ENCODE measurements at places on chromosomes 2 and 18. TPM values are rescaled to one million over a fixed set of nuclear protein-coding genes. Genes with fewer than 3 reads are reported as not detected.

Gene CACNB4
- 7.2 TPM for total RNA-seq

DNA sequence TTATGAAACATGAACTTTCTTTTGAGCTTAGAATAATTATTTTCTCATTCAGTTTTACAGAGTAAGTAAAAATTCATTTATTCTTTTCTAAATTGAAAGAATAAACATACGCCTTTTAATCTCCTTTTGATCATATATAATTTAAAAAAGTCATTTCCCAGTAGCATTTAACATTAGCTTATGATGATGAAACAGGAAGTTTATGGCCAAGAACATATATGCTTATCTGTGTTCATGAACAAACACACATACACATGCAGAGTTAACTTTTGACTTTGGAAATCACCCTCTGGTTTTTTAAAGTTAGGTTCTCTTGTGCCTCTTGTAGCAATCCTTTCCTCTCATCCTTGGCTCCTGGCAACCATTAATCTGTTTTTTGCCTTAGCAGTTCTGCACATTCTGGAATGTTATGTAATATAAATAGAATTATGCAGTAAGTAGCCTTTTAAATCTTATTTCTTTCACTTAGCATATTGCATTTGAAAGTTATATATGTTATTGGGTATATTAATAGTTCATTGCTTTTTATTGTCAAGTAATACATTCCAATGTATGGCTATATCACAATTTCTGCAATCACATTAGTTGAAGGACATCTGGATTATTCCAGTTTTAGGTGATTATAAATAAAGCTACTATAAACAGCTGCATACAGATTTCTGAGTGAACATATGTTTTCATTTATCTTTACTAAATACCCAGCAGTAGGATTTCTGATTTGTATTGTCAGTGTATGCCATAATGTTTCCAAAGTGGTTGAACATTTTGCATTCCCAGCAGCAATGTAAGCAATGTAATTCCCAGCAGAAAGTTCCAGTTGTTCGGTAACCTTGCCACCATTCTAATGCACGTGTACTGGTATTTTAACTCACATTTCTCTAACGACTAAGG, 210.3 kb downstream of the ZRANB3 start:
- no peak overlapping the region for H3K27ac ChIP-seq
- H3K36me3 ChIP-seq, result no peaks in the 10 kb centered on the region
- H3K4me1 ChIP-seq, result no peaks in the 10 kb centered on the region
- H3K27me3 ChIP-seq, result no peaks in the 10 kb centered on the region

DNA sequence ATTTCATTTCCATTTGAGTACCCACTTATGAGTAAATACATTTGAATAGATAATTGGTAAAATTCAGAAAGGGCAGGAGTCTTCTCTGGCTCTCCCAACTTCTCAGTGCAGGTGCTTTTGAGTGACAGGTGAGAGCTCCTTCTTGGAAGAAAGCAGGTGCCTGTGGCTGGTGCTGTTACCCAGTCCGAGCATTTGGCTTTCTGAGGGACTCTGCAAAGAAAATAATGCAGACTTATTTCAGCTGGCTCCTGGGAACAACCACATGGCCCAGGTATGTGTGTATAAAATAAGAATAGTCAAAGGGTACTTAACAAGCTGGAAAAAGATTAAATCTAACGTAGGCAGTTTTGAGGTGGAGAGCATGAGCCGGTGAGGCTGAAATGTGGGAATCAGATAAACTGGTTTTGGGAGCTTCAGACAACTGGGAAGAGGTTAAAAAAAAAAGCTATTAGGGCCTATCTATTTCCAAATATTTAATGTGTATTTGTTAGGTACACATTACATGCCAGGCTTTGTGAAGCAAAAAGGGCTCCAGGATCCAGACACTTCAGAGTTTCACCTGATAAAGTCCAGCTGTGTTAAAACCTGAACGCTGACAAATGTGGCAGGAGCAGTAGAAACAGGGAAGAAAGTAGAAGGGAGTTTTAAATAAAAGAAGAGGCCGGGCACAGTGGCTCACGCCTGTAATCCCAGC, 20.6 kb downstream of the ZNF236 start:
- DNase-seq, result no peak
- no peak overlapping the region for H3K4me3 ChIP-seq
- H3K27me3 ChIP-seq, result no peaks in the 10 kb centered on the region
- H3K27ac ChIP-seq, result no peak overlapping the region
- H3K36me3 ChIP-seq, result no peaks in the 10 kb centered on the region

Gene FRZB
- total RNA-seq, result 19.2 TPM

DNA sequence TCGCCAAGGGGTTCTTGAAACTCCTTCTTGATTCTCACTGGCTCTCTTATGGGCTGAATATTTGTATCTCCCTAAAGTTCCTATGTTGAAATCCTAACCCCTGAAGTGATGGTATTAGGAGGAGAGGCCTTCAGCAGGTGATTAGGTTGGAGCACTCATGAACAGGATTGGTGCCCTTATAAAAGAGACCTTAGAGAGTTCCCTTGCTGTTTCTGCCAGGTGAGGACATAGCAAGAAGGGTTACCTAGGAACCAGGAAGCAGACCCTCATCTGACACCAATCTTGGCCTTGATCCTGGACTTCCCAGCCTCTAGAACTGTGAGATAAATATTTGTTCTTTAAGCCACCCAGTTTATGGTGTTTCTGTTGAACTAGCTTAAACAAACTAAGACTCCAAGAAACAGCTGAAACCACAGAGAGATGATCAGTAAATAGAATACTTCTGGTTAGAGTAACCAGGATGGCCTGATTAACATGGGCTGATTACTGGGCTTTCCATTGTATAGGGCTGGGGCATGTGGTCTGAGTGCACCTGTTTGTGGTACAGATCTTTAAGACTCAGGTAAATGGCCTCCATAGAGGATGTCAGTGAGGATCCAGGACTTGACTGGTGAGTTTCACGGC, 7.7 kb upstream of the CDC42EP3 start:
- no peaks in the 10 kb centered on the region for H3K27me3 ChIP-seq
- no peak overlapping the region for H3K4me3 ChIP-seq
- no peak overlapping the region for H3K27ac ChIP-seq

Gene ORMDL1
- total RNA-seq, result 47.4 TPM

Gene THSD7B
- total RNA-seq, result 0.93 TPM

DNA sequence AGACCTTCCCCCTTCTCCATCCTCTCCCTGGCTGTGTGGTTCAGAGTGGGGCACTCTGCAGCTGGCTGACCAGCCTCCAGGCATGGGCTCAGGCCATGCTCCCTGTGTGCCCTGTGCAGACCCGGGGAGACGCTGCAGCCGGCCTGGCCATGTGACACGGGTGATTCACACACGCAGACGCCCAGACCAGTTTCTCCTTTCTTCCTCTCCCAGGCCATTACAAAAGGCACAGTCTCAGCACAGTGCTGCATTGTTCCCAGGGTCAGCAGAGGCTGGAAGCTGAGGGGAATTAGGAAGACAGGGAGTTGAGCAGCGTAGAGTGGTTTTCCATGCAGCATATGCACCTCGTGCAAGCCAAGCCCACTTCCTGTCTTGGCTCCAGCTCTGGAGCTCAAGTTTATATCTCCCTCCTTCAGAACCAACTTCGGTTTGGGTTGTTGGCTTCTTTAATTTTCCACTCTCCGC, 288.5 kb downstream of the TNS1 start:
- H3K36me3 ChIP-seq, result no peaks in the 10 kb centered on the region
- H3K4me3 ChIP-seq, result no peak overlapping the region
- H3K27me3 ChIP-seq, result no peaks in the 10 kb centered on the region
- H3K27ac ChIP-seq, result peak overlapping the region; percentile 67

DNA sequence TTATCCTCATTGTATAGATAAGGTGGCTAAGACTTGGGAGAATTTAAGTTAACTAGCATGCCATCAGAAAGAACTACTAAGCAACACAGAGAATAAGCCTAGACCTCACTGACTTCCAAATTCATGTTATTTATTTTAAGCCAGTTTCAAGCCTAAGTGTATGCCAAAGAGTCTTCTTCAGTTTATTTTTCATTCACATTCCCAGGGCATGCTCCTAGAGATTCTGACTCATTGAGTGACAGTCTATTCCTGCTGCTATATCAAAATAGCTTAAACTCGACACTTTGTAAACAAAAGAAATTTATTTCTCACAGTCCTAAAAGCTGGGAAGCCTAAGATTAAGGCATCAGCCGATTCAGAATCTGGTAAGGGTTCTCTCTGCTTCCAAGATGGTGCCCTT, 467.1 kb downstream of the MBD2 start:
- no peak overlapping the region for H3K27ac ChIP-seq
- no peak for DNase-seq
- H3K4me1 ChIP-seq, result no peaks in the 10 kb centered on the region
- no peaks in the 10 kb centered on the region for H3K36me3 ChIP-seq

DNA sequence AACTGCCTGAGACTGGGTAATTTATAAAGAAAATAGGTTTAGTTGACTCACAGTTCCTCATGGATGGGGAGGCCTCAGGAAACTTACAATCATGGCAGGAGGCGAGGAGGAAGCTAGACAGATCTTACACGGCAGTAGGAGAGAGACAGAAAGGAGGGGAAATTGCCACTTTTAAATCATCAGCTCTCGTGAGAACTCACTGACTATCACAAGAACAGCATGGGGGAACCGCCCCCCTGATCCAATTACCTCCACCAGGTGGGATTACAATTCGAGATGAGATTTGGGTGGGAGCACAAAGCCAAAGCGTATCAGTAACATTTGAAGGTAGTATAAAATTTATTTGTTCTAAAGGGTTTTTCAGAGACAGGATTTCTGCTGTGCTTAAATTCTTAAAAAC, 5.4 kb downstream of the GALM start:
- H3K4me1 ChIP-seq, result peaks cover 8% of the 10 kb centered on the region
- no peak overlapping the region for H3K27ac ChIP-seq
- no peaks in the 10 kb centered on the region for H3K27me3 ChIP-seq

Gene FLACC1
- total RNA-seq, result 2.3 TPM

- no peak overlapping the region for H3K4me3 ChIP-seq
Measured at GRCh38 chr18:69128566-69128965, 272.1 kb upstream of the DOK6 start.

DNA sequence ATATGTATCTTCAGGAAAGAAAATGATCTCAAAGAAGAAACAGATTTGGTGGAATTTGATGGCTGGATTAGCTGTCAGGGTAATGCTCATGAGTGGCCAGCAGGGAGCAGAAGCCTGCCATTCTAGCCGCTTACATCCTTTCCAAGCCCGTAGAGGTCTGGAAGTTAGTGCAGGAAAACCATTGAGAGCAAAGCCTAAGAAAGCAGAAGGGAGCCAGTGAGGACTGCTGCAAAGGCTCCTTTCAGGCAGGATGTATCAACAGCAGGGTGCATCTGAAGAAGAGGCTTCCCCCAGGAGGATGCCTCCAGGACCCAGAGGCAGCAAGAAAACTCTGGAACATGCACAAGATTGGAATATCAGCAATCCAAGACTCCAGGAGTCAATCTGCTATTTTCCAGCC, 22.9 kb upstream of the LBH start:
- H3K27ac ChIP-seq, result no peak overlapping the region
- peaks cover 2% of the 10 kb centered on the region for H3K4me1 ChIP-seq
- DNase-seq, result peak; percentile 90
- no peaks in the 10 kb centered on the region for H3K36me3 ChIP-seq
- no peak overlapping the region for H3K4me3 ChIP-seq

Gene SGPP2
- total RNA-seq, result not detected

Gene IL1RL2
- total RNA-seq, result 0.27 TPM

- no peaks in the 10 kb centered on the region for H3K4me1 ChIP-seq
- DNase-seq, result no peak
- peaks cover 26% of the 10 kb centered on the region for H3K36me3 ChIP-seq
- H3K27ac ChIP-seq, result no peak overlapping the region
- no peak overlapping the region for H3K4me3 ChIP-seq
Measured at GRCh38 chr2:3440477-3440876, 61.0 kb downstream of the TRAPPC12 start.

Gene VWC2L
- total RNA-seq, result not detected

DNA sequence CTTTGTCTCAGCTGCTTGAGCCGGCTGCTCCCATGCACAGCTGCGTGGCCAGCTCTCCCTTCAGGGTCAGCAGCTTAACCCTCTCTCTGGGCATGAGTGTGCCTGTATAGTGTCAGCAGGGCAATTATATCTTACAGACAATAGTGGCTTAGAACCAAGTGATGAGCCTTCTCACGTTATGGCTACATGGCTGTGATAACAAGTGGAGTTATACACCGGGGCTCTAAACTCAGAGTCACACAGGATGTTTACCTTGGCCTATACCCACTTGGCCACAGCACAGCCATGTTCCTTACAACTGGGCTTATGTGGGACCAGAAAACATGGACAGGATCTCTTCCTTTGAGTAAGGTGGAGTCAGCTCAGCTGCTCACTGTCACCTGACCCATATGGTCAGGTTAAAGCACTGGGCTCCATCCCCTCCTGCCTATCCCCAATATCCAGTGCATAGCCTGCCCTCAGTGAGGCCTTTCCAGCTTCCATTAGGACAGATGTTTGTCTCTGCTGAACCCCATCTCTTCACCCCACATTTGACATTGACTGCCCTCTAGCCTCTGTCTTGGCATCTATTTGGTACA, 294.2 kb upstream of the NCKAP5 start:
- H3K4me3 ChIP-seq, result no peak overlapping the region
- no peak for DNase-seq

GRCh38 chr2:100053087-100053885, 89.1 kb downstream of the AFF3 start:
- DNase-seq, result no peak
- no peak overlapping the region for H3K27ac ChIP-seq
- no peak overlapping the region for H3K4me3 ChIP-seq
- no peaks in the 10 kb centered on the region for H3K27me3 ChIP-seq
- H3K4me1 ChIP-seq, result no peaks in the 10 kb centered on the region

DNA sequence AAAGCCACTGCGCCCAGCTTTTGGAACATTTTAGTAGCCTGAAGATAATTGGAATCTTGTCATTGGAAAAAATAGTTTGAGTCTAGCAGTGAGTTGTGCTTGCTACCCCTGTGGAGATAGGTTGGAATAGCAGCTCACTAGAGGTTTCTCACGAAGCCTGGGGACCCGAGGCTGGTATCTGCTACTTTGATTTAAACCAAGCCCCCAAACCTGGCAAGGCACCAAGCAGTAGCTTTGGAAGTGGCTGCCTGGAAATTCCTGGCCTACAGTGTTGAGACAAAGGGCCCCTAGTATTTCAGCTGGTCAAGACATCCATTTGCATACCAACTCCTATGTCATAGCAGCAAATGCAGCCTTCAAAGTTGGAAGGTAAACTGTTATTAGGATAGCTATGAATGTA, 42.1 kb downstream of the NOP58 start:
- H3K27me3 ChIP-seq, result no peaks in the 10 kb centered on the region
- peak; percentile 9 for DNase-seq
- H3K27ac ChIP-seq, result no peak overlapping the region
- peaks cover 4% of the 10 kb centered on the region for H3K4me1 ChIP-seq
- H3K36me3 ChIP-seq, result peaks cover 19% of the 10 kb centered on the region
- H3K4me3 ChIP-seq, result no peak overlapping the region

Gene COL6A3
- total RNA-seq, result 370 TPM

- no peaks in the 10 kb centered on the region for H3K36me3 ChIP-seq
- DNase-seq, result no peak
- H3K4me1 ChIP-seq, result peaks cover 9% of the 10 kb centered on the region
- no peak overlapping the region for H3K4me3 ChIP-seq
Measured at GRCh38 chr2:37776487-37776886, 105.0 kb upstream of the CDC42EP3 start.

Measured in muscle of leg (tissue), 16 donors.